ENCODE measurements at places on chromosomes 12 and 14. TPM values are rescaled to one million over a fixed set of nuclear protein-coding genes. Genes with fewer than 3 reads are reported as not detected.

The NANOG gene
- not detected for total RNA-seq

DNA sequence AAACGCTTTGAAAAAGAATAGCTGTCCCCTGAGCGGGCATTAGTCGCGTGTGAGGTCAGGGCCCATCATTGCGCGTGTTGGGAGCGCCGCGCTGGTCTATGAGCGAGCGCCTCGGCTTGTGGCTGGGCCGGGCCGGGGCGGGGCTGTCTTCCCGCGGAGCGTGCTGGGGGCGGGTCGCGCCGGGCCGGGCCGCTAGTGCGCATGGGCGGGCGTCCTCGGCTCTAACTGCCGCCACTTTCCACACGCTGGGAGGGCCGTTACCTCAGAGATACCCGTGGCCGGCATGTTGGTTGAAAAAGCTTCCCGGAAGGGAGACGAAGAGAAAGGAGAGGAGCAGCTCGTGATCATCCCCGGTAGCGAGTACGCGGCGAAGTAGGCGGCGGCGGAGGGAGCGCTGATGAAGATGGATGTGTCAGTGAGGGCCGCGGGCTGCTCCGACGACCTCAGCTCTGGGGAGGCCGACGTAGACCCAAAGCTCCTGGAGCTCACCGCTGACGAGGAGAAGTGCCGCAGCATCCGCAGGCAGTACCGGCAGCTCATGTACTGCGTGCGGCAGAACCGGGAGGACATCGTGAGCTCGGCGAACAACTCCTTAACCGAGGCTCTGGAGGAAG lies at the start of gene EID3:
TSS of gene EID3 (plus strand) at position 202 of the 614 bp plus-strand sequence. CDS start at position 398, 196 bp downstream.
- peak; percentile 93 for DNase-seq

The LRP1-AS gene
- total RNA-seq = not detected

DNA sequence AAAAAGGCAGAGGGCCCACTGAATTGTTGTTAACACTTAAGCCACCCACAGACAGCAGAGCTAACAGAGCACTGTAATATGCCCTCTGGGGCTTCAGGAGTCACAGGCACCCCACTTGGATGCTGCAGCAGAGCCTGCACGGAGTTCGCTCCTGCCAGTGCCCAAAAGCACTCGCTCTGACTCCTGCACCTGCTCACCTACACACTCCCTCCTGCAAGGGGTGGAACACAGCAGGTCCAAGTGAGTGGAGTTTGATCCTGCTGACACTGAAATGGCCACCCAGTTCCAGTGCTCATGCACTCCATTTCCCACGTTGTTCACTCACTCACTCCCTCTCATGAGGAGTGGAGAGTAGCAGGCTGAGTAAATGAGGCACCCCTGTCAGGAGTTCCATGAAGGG lies 68.8 kb downstream of the OSBPL8 start:
- DNase-seq = no peak
